ENCODE measurements at places on chromosomes 2 and 18.

DNA sequence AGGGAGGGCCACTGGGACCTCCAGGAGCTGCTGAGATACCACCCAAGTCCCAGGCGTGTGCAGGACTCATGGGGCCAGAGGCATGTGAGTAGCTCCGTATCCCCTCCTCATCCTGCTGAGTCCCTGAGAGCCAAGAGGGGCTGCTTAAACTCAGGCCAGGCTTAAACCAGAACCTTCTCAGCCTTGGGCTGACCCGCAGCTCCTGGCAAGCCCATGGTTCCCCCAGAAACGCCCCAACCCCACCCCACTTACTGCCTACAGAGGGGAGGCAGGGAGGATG lies 2.5 kb upstream of the NMUR1 start:
- DNase-seq, result no peak

GRCh38 chr2:70778676-70779075 lies 10.7 kb upstream of the ADD2 start:
- no peak for DNase-seq

DNA sequence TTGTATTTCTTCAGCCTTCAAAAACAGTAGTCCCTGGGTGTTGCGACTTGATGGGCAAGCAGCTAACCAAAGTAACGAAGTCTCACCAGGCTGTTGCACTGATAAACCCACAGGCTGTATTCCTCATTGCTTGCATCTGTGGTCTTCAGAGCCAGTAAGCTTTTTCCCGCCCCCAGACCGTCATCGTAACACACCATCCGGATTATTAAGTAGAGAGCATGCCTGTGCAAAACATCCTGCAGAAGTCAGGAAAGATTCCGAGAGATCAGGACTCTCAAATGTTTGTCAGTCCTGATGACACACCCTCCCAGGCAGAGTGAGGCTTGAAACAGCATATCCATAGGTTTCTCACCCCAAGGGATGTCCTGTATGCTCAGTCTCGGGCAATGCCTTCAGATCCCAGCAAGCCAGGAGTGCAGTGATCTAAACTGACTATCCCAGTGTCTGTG lies 15.9 kb downstream of the ITGB1BP1 start:
- DNase-seq, result no peak

DNA sequence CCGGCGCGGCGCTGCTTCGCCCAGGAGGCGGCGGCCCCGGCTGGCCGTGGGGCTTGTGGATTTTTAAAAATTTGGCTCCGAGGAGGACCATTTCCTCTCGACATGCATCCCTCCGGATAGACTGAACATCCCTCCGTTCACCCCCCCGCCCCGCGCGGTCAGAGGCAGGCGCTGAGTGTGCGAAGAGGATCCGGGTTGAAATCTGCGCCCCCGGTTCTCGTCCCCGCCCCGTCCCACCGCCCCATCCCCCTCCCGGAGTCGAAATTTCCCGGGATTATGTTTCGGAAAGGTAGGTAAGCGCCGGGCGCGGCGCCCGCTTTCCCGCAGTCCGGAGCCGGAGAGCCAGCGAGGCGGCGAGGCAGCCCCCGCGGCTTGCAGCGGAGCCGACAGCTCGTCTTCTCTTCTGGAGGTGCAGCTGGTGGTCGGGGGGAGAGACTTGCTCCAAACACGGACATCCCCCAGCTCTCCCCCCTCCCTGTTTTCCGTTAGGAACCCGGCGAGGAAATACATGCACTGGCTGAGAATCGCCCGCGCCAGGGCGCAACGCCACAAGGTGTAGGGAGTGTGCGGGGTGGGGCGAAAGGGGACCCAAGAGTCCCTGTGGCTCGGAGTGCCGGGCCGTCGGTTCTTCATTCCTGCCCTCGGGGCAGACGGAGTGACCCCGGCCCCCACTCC lies at the start of gene PRKCE:
TSS of gene PRKCE (plus strand) at position 261 of the 675 bp plus-strand sequence.
- DNase-seq, result peak; percentile 36

DNA sequence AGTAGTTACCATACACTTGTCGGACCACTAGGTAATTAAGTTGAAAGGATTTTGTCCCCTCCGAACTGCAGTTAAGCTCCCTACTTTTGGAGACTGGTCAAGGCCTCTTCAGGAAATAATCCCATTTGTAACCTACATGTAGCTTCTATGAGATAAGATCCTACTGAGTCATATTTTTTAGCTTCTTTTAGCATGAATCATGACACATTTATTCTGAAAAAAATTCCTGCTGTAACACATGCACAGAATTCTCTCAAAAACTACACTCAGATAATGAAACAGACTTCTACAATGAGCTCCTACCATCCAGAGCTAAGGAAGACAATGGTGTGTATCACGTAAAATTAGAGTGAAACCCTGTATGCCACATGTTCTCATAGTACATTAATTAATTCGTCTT lies 100.7 kb upstream of the CCDC195 start:
- no peak for DNase-seq

DNA sequence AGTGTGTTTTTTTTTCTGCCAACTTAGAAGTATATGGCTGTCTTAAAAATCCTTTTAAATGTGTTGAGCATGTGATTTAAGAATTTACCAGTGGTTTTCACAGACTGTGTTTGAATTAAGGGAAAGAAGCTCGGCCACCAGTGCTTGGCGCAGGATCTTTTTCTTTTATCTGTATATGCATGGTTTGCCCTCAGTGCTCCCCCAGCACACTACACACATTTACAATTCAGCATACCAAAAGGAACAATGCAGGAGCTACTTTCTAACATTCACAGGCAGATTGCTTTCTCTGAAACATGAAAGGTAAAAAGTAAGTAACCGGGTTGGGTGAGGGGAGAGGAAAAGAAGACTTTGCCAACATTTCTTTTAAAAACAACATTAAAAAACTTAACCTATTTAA lies 3.9 kb downstream of the SALL3 start:
- DNase-seq, result no peak

DNA sequence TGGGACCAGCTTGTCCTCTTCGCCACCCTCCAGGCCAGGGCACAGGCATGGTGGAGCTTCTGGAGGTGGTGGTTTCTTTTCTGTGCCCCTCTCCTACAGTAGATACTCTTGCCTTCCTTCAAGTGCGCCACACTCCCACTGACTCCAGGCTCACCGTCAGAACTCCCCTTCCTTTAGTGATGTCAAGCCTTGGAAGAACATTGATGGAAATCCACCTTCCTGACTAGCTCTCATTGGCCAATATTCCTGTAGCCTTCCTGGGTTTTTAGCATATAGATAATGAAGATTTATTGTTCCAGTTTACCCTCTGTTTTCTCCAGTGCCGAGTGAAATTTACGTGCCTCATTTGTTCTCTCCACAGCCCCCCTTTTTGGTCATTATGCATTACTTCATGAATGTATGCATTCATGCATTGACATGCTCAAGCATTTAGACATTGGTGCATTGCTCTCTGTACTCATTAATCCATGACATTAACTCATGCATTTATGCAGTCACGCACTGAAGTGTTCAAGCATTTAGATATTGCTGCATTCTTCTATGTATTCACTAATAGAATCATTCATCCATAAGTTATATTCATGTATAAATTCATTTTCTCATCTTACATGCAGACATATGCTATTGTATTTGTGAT lies 37.3 kb downstream of the PLB1 start:
- no peak for DNase-seq

- DNase-seq, result no peak
Measured at GRCh38 chr2:193935114-193935513, 1721.9 kb upstream of the SLC39A10 start.

DNA sequence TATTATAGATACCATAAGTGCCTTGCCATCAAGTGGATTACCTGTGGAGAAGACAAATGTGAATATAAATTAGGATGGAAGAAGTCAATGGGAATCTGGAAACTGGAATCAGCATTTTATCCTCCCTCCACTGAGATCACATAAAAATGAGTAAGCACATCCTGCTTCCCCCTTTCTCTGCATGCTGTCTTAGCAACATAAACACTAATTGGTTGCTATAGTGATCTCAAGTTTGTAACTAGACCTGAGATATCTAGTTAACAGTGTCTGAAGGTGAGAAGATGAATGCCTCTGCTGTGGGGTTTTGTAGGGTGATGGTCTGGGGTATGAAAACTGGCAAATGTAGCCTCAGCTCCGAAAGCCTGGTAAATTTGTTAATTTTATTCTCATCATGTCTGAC lies 1357.5 kb upstream of the CELF4 start:
- DNase-seq, result no peak

DNA sequence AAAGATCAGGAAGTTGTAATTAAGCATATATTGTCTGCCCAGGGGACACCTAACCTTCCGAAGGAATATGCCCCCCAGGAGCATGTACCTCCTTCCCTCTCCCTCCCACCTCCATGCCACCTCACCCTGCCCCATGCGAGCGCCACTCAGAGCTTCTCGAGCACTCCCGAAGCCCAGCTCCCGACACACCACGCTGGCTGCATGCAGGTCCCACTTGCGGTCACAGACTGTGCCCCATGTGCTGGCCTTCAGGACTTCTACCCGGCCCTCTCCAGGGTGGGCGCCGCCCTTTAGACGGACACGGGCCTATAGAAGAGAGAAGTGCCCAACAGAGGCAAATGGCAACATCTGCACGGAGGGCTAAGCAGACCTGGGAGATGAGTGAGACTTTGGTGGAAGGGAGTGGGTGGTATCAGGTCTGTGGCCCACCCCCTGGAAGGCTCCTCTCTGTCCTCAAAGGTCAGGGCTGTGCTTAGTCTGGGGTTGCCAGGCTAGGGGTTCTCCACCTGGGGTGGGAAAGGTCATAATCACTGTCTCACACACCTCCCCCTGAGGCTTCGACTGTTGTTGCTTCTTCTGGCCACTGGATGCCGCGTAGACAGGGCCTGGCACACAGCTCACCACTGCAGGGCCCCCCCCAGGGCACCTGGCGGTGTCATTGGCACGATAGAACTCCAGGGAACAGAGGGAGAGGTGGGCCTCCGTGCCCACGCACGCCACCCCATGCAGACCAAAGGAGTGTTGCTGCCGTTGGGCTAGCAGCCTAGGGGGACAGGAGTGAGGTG lies 6.6 kb downstream of the HTRA2 start:
- no peak for DNase-seq

- DNase-seq, result no peak
Measured at GRCh38 chr2:127092901-127093516, 13.9 kb downstream of the BIN1 start.

GRCh38 chr2:27809761-27810241 lies 38.3 kb downstream of the MRPL33 start:
- DNase-seq, result no peak

GRCh38 chr18:46336278-46337111 lies 232.3 kb downstream of the HAUS1 start:
- DNase-seq, result no peak

DNA sequence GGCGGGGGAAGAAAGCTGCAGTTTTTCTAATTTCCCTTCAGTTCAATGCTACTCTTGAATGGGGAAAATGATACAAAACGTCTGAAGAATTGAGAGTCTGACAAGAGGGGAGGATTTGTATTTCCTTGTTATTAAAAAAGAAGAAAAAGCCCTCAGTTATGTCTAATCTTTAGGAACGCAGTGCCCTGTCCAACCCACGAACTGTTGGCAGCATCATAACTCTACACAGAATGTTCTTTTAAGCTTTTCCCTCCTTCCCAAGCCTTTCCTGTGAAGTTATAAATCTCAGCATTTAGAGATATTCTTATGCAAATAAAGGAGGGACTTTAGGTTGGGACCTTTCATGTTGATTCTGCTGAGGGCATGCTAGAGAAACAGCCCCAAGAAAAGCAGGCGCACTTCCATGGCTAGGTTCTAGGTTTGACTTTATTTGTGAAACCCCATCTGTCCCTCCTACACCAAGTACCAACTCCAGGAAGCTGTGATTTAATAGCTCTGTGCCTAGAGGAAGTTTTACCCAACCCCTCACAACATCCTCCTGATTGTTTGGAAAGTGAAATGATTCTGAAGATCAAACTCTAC lies 288.6 kb downstream of the SETBP1 start:
- no peak for DNase-seq

- DNase-seq, result peak; percentile 71
Measured at GRCh38 chr2:204177977-204178522, 241.5 kb downstream of the ICOS start.

DNA sequence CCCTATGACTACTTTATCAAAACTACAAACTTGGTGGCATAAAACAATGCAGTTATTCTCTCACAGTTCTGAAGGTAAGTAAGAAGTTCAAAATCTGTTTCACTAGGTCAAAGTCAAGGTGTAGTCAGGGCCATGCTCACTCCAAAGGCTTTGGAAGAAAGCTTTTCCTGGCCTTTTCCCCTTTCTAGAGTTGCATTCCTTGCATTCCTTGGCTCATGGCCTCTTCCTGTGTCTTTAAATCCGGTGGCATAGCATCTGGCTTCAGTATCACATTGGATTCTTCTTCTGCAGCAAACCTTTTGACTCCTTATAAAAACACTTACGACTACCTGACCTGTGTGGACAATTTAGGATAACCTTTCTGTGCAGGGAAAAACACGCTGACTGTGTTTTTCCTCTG lies 543.5 kb upstream of the HNMT start:
- DNase-seq, result no peak

GRCh38 chr2:119241205-119241532 lies 17.5 kb downstream of the STEAP3 start:
- DNase-seq, result no peak

GRCh38 chr2:117065912-117066311 lies 748.6 kb upstream of the DDX18 start:
- DNase-seq, result no peak

- DNase-seq, result no peak
Measured at GRCh38 chr2:168561991-168562390, 105.9 kb downstream of the CERS6 start.

- no peak for DNase-seq
Measured at GRCh38 chr2:211434773-211435172, 878.4 kb downstream of the CPS1 start.

DNA sequence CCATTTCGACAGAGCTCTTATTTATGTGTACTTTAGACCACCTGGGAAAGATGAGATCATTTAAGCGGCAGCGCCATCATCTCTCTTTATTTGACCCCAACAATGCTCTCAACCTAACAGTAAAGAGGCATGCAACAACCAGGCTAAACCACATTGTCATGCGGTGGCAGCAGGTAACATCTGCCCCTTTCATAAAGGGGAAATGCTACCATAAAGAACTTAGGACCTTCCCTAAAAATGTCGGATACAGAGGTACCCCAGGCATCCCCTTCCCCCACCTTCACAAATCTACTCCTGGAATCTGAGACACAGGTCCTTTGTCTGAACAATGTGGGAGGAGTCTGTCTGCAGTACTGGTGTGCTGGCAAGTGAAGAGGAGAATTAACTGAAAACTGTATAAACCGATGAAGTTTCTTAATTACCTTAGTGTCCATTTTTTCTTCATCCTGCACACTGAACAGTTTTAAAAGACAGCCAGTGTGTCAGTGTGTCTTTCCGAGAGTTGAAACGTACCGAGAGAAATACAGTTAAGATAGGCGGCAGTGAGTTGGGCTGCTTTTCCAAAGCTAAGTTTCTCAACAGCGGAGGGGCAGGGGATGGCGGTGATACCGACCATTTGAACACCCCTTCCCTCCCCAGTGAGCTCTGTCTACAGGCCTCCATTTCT lies 1.9 kb downstream of the MEX3C start:
- no peak for DNase-seq

GRCh38 chr2:71896385-71897136 lies 251.1 kb downstream of the CYP26B1 start:
- DNase-seq, result no peak

- DNase-seq, result no peak
Measured at GRCh38 chr2:66573821-66574233, 138.9 kb downstream of the MEIS1 start.

GRCh38 chr2:109318150-109318948 lies 189.3 kb downstream of the SH3RF3 start:
- no peak for DNase-seq
